Activated gamma-delta T cell treated with anti-CD3 and anti-CD28 coated beads, Interleukin-2, amount 50 U/mL, for 16 hours (primary cell): ENCODE measurements at places on chromosomes 16 and 17.
A peak's percentile ranks its signal among the peaks of the same experiment; 100 is the strongest.

- no peak for DNase-seq
Measured at GRCh38 chr16:24996301-24996700, 18.9 kb downstream of the ARHGAP17 start.

DNA sequence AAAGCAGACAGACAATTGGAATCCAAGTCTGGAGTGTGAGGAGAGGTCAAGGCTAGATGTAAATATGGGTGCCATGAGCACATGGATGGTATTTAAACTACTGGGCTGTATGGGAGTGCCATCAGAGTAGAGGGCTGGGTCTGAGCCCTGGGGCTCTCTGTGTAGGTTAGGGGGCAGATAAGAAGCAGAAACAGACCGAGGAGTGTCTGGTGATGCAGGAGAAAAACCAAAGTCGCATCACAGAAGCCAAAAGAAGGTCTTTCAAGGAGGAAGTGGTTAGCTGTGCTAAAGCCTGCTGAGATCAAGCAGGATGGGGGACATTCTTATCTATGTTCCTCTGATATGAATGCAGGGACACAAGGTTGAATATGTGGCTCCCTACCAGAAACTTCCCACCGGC, 1.9 kb downstream of the TSEN54 start:
- DNase-seq = no peak

- DNase-seq = no peak
Measured at GRCh38 chr16:14095883-14096551, 24.9 kb downstream of the MRTFB start.

GRCh38 chr17:61463316-61464129, 11.3 kb downstream of the TBX4 start:
- DNase-seq = no peak

DNA sequence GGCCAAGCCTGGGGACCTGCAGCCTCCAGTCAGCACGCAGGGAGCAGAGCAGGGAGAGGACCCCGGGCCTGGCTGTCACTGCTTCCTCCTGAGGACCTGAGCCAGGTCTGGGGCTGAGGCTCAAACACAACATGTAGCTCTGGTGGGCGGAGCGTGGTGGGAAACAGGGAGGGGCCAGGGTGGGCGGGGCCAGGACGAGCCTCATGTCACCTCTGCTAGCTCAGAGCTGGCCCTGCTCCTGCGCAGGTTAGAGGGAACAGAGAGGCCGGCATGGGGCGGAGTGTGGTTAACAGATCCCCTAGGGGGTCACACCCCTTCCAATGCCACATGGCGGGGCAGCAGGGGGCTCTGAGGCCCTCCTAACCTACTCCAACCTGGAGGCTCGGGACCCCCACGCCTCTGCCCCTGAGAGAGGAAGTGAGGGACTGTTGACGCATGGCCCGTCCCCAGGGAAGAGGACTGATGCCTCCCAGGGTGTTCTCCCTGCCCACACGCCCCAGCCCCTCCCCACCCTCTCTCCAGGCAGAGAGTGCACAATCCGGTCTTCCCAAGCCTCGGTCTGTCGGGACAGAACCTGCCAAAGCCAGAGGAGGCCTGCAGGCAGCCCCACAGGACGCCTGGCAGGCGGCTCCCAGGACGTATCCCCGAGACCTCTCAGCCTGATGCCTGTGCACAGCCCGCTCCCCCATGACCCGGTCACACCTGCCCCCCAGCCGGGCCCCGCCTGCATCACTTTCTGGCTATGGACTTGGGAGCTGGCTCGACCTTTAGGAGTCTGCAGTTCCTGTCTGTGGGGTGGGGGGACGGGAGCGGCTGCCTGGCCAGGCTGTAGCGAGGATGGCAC, 15.2 kb downstream of the PIEZO1 start:
- no peak for DNase-seq

DNA sequence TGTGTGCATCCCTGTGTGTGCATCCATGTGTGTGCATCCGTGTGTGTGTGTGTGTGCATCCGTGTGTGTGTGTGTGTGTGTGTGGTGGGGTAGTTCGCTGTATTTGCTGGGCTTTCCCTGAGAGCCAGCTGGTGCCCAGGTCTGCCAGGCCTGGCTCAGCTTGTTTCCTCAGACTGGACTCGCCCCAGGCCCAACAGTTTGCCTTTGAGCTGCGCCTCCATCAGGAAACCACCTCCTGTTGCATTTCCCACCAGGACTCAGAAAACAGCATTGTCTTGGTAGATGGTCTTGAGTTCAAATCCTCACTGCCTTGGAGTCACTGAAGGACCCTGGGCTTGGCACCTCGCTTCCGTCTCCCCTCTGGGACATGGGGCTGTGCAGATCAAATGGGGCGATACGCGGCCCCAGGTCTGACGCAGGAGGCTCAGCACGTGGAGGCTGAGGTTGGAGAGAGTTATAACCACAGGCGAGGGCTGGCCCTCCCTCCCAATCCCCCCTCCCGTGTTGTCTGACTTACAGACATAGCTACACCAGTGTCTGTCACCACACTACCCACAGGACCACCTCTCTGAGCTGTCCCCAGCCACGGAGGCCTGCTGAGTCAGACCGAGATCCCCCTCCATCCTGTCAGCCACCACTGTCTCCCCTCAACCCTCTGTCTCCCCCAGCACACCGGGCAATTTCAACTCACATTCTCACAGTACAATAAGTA, 4.7 kb downstream of the ITGAE start:
- DNase-seq = peak; percentile 89

DNA sequence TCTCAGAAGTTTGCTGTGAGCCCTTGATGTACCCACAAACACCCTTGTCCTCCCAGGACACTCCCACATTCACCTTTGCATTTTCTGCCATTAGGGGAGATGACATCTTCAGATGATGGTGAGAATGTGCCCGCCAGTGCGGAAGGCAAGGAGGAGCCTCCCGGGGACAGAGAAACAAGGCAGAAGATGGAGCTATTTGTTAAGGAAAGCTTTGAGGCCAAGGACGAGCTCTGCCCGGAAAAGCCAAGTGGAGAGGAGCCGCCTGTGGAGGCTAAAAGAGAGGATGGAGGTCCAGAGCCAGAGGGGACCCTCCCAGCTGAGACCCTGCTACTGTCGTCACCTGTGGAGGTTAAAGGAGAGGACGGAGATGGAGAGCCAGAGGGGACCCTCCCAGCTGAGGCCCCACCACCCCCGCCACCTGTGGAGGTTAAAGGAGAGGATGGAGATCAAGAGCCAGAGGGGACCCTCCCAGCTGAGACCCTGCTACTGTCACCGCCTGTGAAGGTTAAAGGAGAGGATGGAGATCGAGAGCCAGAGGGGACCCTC, 17.0 kb downstream of the TAF1C start:
- DNase-seq = no peak

GRCh38 chr17:37696366-37696765, 48.5 kb downstream of the HNF1B start:
- DNase-seq = no peak

DNA sequence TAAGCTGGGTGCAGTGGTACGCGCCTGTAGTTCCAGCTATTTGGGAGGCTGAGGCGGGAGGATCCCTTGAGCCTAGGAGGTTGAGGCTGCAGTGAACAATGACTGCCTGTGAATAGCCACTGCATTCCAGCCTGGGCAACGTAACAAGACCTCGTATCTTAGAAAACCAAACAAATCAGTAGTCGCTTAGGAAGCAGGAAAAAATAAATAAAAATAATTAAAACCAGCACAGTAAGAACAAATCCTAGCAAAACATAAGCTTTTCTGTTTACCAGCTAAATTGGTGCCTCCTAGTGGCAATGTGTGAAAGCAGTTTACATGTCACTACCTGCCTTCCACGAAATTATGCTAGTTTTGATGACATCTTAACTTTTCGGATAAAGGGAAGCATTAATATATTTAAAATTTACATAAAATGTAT, 1.3 kb downstream of the ARMC5 start:
- DNase-seq = no peak

- no peak for DNase-seq
Measured at GRCh38 chr16:72284042-72284789, 112.3 kb upstream of the PMFBP1 start.

DNA sequence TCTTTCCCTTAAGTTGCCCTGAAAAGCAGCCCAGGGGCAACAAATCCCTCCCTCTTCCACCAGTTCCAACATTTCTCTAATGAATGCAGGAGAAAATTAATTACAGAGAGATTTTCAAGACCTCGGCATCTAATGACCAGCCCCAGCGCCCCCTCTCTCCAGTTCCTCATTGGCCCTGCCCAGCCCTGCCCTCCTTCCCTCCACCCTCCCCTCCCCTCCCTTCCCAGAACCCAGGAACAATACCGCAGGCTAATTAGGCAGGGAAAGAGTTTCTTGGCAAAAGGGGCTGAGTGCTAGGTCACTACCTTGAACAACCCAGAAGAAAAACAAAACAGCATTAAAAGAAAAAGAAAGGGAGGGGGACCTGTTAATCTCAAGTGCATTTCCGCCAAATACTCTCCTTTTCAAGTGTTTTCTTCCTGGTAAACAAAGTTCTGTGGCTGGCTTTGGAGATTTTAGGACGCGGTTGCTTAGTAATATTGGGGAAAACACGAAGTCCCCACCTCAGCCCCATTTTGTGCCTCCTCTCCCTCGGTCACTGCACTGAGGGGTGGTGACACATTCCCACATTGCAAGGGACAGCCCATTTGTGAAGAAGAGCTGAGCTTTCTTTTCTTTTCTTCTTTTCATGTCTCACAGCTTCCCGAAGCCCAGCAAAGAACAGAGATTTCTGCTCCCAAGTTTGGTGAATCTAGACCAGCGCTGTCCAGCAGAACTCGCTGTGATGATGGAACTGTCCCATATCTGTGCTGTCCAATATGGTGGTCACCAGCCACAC, 215.4 kb downstream of the SOX9 start:
- DNase-seq = no peak

- DNase-seq = no peak
Measured at GRCh38 chr17:61097781-61098180, 301.9 kb upstream of the TBX2 start.

DNA sequence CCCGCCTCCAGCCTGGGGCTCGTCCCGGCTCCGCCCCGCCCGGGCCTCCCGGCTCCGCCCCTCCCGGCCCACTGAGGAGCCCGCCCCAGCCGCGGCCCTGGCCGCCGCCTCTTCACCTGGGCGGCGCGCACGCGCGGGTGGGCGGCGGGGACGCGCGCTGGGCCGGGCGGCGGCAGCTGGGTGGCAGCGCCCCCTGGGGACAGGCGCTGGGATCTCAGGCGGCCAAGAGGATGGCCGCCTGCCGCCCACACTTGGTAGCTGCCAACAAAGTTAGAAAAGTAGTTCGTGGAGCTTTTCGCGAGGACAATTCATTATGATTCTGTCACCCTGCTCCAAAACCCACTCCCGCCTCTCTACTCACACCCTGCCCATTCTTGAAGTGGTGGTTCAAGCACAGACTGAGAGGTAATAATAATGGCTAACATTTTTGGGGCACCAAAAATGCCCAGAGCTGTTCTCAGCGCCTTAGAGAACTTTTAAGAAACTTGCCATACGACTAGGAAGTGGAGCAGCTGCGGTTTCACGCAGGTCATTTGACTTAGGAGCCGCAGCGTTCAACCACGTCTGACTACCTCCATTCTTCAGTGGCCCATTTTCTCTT, 340 bp upstream of the MYO1D start:
- peak; percentile 87 for DNase-seq

DNA sequence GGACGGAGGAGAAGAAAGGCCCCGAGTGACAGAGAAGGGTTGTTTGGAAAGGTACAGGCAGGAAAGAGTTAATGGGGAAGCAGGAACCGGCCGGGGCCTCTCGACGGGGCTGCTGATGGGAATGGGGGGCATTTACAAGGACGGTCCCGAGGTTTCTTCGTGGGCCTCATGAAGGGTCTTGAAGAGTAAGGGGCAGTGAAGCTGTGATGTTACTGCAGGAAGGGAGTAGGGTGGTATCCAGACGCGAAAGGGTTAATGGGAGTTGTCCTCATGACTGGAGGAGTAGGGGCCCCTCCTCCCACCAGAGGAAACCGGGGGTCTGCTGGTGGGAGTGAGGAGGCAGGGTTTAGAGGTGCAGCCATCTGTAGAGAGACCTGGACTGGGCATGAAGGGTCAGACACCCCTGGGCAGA, 481 bp downstream of the PDK2 start:
- no peak for DNase-seq

DNA sequence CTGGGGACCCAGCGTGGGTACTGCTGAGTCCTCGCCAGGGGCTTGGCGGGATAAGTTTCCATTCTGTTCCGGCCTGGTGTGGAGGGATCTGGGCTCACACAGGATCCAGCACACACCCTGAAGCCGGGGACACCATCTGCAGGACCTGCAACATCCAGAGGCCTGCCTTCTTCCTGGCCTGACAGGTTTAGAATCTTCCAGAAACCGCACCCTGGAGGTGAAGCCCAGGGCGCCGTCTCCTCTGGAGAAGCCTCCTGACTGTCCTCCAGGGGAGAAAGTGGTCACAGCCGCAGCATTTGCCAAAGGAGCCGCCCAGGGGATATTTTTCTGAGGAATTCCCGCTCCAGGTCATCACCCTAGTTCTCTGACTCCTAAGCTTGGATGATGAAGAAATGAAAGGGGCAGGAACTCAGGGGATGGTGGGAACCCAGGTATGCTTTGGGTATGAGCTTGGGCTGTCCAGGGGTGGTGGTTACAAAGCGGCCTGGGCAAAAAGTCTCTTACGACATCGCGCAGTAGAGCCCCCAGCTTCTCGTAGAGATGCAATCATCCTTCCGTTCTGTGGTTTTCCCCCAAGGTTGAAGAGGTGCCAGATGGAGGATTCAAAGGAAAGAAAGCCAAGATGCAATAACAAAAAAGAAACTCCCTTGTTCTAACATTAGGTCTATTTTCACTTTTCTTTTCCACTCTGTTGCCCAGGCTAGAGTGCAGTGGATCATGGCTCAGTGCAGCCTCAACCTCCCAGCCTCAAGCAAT, 9.1 kb upstream of the CRISPLD2 start:
- DNase-seq = no peak

- no peak for DNase-seq
Measured at GRCh38 chr17:78803186-78803845, 21.2 kb upstream of the CYTH1 start.

- DNase-seq = no peak
Measured at GRCh38 chr17:27269974-27270373, 23.9 kb upstream of the WSB1 start.

GRCh38 chr17:6305613-6306360, 129.1 kb downstream of the AIPL1 start:
- no peak for DNase-seq

DNA sequence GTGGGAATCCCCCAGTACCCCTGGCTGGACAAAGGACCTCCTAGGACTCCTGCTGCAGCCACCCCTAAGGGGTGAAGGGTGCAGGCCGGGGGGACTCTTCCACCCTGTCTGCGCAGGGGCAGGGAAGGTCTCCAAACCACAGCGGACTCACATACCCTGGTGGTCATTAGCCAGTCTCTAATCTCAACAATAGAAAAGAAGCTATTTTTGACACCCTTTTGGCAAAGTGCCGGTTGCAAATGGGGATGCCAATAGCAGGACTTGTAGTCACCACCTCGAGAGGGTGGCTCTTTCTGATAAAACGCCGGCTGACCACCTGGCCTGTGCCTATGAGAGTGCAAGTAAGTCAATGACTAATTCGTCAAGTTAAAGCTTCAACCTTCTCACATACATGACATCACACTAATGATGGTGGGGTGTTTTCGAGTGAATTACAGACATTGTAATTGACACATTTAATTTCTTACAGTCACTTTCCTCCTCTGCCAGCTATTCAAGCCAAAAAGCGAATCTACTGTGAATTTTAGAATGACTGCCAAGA, 23.1 kb upstream of the DNAH17 start:
- DNase-seq = no peak
